Hematopoietic multipotent progenitor cell treated with erythropoietin and hydrocortisone succinate and interleukin-3 and kit ligand, for 15 days (in vitro differentiated cells): ENCODE measurements at places on chromosomes 3 and 15.

- DNase-seq, result no peak
Measured at GRCh38 chr3:127489357-127489756, 101.2 kb downstream of the TPRA1 start.

DNA sequence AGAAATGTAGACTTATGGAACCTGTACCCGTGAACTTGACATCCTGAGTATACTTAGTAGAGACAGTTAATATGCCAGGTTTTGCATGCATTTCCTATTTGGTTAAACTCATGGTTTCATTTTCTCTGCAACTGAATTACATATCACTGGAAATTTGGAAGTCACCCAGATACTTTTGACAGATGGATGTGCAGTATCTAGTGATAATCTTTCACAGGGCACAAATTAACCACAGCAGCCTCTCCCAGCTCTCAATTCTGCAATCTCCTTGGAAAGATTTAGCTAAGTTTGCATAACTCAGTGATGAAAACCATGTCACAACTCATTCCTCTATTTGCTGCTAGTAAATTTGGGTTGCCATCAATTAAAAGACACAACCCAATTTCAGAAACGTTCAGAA, 162.3 kb upstream of the TPM1 start:
- DNase-seq, result no peak

DNA sequence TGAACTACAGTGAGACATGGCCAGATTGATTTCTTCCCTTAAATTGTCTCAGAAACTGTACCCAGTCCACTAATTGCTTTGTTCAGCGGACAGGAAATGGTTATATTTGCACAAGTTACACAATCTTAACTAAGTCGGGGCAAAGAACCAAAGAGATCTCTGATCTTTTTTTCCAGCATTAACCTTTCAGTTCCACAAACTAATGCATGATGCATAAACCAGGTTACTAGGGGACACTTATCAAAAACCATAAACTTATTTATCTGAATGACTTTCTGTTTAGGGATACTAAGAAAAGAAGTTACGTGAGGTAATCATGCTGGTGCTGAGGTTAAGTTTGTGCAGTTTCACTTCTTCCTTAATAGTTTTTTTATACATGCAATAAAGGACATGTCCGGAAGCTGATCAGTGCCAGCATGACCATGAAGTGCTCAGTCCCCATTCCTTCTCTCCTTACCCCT, 22.4 kb downstream of the FNDC3B start:
- no peak for DNase-seq

- DNase-seq, result no peak
Measured at GRCh38 chr15:45641999-45642932, 7.4 kb downstream of the SQOR start.

DNA sequence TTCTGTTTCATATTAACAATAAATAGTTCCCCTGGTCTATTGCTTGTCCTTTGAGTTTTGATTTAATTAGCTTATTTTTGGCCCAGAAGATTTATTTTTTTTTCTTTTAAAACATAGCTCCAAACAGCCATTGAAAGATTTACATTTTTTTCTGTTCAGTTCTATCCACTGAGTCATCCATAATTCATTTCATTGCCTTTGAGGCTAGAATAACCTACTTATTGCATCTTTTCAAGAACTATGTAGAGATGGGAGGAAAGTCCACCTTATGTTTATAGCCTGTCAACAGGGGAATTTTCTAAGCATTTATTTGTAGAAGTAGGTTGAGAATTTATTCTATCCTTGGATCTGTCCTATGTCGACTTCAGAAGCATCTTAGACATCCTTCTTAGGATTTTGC, 53.4 kb upstream of the CHD2 start:
- DNase-seq, result no peak

DNA sequence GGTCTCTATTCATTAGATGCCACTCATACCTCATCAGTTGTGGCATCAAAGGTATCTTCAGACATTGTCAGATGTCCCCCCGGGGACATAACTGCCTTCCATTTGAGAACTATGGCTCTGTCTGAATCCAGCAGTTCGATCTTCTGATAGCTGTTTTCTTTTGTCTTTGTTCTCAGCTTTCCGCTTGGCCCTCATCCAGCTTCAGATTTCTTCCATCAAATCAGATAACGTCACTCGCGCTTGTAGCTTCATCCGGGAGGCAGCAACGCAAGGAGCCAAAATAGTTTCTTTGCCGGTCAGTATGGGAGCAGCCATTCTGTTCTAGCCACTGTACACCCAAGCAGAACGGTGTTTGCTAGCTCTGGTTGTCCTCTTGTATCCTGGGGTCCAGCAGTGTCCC, 4.4 kb downstream of the NIT2 start:
- DNase-seq, result no peak

DNA sequence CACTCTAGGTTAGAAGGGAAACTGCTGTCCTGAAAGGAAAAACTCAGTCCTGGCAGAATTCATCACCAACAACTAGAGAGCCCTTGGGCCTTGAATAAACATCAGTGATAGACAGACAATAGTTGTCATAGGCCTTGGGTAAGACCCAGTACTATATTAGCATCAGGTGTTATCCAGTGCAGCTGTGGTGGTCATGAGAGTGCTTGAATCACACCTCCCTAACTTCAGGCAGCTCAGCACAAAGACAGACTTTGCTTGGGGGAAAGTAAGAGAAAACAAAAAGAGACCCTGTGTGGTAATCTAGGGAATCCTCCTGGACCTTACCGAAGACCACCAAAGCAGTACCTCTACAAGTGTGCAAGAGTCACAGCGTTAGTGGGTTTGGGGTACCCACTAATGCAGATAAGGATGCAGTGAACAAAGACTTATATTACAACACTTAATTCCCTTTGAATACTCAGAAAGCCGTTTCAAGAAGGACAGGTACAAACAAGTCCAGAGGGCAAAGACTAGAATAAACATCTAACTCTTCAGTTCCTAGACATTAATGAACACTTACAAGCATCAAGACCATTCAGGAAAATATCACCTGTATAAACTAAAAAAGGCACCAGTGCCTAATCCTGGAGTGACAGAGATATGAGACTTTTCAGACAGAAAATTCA, 332.3 kb upstream of the EPHA3 start:
- DNase-seq, result no peak

GRCh38 chr3:141285570-141285969, 53.9 kb downstream of the PXYLP1 start:
- DNase-seq, result no peak

DNA sequence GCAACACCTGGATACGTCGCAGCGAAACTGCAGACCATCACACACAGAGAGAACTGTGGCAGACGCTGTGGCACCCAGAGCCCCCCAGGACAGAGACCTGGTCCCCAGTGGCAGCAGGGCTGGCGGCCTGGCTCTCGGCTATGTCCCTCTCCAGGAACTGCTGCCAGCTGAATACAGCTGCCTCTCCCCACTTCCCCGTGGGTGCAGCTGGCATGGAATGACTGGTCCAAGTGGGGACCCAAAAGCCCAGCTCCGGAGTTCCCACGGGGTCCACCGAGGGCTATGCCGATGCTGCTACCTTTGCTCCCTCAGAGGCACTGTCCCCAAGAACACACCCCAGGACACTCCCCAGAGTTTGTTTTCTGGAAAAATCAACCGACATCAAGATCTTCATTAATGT, 67.8 kb upstream of the GATA2 start:
- DNase-seq, result no peak

DNA sequence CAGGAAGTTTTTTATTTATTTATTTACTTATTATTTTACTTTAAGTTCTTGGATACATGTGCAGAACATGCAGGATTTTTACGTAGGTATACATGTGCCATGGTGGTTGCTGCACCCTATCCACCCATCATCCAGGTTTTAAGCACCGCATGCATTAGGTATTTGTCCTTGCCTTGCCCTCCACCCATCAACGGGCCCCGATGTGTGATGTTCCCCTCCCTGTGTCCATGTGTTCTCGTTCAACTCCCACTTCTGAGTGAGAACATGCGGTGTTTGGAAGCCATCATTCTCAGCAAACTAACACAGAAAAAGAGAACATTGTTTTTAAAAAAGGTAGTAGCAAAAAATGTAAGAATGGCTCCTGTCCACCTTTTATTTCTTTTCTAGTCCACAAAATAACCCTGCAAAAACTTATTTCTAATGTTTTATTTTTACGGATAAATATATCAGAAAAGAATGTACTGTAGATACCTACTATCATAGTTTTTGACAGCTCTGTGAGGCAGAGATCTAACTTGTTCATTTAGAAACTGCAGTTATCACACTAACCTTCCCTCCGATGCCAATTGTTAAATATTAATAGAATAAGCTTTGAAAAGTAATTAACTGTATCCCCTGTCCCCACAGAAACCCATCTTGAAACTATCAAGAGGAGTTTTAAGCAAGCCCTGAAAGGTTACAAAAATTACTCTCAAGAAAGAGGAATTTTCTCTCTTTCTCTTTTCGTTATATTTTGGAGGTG, 189.2 kb downstream of the LPP start:
- DNase-seq, result no peak

- no peak for DNase-seq
Measured at GRCh38 chr15:84034578-84035398, 200.8 kb upstream of the GOLGA6L4 start.

- no peak for DNase-seq
Measured at GRCh38 chr15:91801836-91802534, 51.5 kb upstream of the SLCO3A1 start.

GRCh38 chr3:159902546-159903314, 85.9 kb upstream of the IL12A start:
- no peak for DNase-seq

DNA sequence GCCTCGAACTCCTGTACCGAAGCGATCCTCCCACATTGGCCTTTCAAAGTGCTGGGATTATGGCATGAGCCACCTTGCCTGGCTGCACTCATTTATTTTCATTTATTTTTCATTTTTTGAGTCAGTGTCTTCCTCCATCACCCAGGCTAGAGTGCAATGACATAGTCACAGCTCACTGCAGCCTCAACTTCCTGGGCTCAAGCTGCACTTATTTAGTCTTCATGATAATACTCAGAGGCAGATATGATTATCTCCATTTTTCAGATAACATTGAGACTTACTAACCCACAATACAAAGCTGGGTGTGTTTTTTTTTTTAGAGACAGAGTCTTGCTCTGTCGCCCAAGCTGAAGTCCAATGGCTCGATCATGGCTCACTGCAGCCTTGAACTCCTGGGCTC, 10.0 kb downstream of the PRKCI start:
- no peak for DNase-seq

DNA sequence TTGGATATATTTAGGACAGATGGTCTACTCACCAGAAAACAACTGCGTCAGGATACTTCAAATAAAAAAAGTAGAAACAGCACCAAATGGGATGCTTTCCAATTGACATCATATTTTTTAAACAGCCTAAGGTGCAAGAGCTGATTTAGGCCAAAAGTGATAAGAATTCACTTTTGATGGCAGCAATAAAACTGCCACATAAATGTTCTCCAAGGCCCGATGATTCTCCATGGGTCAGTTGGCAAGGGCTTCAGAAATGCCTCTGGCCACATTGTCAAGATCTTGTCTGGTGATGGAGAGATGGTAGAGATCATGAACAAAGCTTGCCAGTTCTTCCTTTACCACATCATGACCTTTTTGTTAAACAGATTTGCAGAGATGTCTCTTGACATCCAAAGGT, 38.9 kb downstream of the LDHAL6B start:
- DNase-seq, result no peak

DNA sequence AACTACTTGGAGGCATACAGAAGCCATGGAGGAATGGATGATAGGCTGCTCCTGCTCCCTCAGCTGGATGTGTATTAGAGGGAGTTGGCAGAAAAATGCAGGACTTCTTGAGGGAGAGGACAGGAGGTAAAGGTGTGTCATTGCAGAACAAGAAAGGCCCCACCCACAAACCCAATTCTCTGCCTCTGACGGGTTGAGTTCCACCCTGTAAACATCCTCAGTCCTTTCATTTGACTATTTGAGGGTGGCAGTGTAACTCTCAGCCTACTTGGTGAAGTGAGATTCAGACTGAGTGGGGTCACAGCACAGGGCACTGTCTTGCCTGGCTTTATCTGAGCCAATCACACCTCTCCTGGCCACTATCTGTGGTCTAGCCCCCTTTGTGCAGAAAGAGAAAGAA, at the start of gene TPRG1:
Gene TPRG1 (plus strand): TSS at position 265 of the 400 bp plus-strand sequence. CDS start 35,414 bp downstream, outside the sequence.
- no peak for DNase-seq

- no peak for DNase-seq
Measured at GRCh38 chr3:16151109-16151508, 23.4 kb upstream of the GALNT15 start.

DNA sequence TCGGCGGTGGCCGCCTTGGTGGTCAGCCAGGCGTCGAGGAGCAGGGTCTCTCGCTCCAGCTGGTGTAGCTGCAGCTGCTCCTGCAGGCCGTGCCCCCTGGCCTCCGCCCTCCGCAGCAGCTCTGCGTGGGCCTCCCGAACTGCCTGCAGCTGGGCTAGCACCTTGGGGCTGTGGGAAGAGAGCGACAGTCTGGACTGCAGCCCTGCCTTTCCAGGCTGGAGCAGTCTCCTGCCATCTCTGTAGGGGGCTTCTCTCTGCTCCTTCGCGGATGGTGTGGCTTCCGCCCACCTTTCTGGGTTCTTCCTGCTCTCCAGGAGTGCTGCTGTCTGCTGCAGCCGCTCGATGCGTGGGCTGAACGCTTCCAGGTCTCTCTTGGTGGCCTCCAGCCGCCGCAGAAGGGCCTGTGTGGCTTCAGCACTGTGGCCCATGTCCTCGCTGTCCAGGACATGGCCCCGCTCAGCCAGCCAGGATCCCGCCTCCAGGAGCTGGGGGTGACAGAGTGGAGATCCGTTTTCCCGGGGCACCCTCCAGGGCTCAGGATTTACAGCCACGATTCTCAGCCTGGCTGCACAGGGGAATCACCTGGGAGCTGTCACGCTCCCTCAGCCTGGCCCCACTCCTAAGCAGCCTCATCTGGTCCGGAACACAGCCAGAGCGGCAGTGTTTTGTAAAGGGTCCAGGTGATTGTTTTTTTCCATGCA, 16.8 kb downstream of the PLA2G4B start:
- DNase-seq, result no peak

GRCh38 chr3:127077505-127078064, 94.7 kb downstream of the PLXNA1 start:
- no peak for DNase-seq

- no peak for DNase-seq
Measured at GRCh38 chr3:17836919-17837318, 94.5 kb upstream of the TBC1D5 start.

- no peak for DNase-seq
Measured at GRCh38 chr3:125194849-125195601, 17.5 kb downstream of the SLC12A8 start.

GRCh38 chr15:67548862-67549651, 6.6 kb downstream of the MAP2K5 start:
- DNase-seq, result no peak

GRCh38 chr3:121855555-121855954, 20.5 kb downstream of the EAF2 start:
- DNase-seq, result no peak

GRCh38 chr15:101013769-101014675, 94.9 kb downstream of the LRRK1 start:
- no peak for DNase-seq

- DNase-seq, result no peak
Measured at GRCh38 chr15:39431376-39431775, 149.5 kb upstream of the THBS1 start.

DNA sequence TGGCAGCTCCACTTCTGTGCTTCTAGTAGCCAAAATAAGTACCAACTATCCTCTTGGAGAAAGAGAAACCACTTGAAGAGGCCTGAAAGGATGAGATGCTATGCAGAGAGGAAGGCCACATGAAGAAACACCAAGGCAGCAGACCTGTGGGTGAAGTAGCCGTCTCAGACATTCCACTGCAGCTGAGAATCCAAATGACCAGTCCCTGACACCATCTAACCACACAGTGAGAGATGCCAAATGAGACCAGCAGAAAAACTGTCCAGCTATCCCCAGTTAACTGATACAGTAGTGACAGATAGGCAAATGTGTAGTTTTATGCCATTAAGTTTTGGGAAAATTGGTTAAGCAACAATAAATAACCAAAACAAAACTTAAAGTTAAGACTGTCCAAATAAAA, 47.9 kb upstream of the ZSCAN2 start:
- DNase-seq, result no peak
